ENCODE measurements at places on chromosomes 1 and 21. TPM values are rescaled to one million over a fixed set of nuclear protein-coding genes. Genes with fewer than 3 reads are reported as not detected.

CD2 gene
- total RNA-seq: 168 TPM

KRTAP13-2 gene
- total RNA-seq: not detected

C8B gene
- not detected for total RNA-seq

NBPF4 gene
- total RNA-seq: 0.95 TPM

SPRR1A gene
- total RNA-seq: not detected

CFAP107 gene
- not detected for total RNA-seq

UBE4B gene
- 38.2 TPM for total RNA-seq

SPATA21 gene
- 0.11 TPM for total RNA-seq

CD1E gene
- total RNA-seq: not detected

LCE6A gene
- not detected for total RNA-seq

KRTAP10-1 gene
- not detected for total RNA-seq

TIE1 gene
- total RNA-seq: 0.14 TPM

C1QTNF12 gene
- total RNA-seq: 2.9 TPM

PLA2G2C gene
- total RNA-seq: not detected

IRF6 gene
- not detected for total RNA-seq

CLCA4 gene
- not detected for total RNA-seq

LCE3E gene
- total RNA-seq: not detected

BSND gene
- not detected for total RNA-seq

EMC1 gene
- 40.4 TPM for total RNA-seq

CIART gene
- total RNA-seq: 1.3 TPM

C1orf74 gene
- total RNA-seq: 2.1 TPM

TLCD4 gene
- total RNA-seq: 0.02 TPM

FCRLA gene
- not detected for total RNA-seq

CADM3 gene
- not detected for total RNA-seq

ARHGAP29 gene
- total RNA-seq: not detected

CLDN19 gene
- not detected for total RNA-seq

CD1D gene
- not detected for total RNA-seq

MYOG gene
- not detected for total RNA-seq

SUSD4 gene
- 1.7 TPM for total RNA-seq

FAM131C gene
- 0.41 TPM for total RNA-seq

SPATA1 gene
- total RNA-seq: 1.0 TPM

B4GALT2 gene
- total RNA-seq: 20.1 TPM

TMEM82 gene
- total RNA-seq: not detected

NTNG1 gene
- not detected for total RNA-seq

POLR3C gene
- 33.0 TPM for total RNA-seq

LCE5A gene
- total RNA-seq: not detected

TNFRSF14 gene
- 158 TPM for total RNA-seq

DCST2 gene
- total RNA-seq: 0.23 TPM
